ENCODE measurements at places on chromosomes 12 and 14.

DNA sequence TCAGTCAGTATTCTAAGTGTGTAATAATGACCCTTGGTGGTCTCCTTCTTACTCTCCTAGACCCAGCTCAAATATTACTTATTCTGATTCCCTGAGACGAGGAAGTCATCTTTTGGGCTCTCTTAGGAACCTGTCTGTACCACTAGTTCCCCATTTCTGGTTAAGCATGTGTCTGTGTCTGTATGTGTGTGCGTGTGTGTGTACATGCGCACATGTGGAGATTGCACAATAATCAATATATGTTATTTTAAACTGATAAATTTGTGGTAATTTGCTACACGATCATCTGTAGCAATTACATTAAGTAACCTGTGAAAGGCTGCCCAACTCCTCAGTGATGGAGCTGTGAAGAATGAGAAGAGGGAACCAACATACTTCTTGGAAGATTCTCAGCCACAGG, 132.2 kb downstream of the ASCL4 start:
- DNase-seq, result no peak

GRCh38 chr14:93090826-93091555, 24.7 kb downstream of the ITPK1 start:
- no peak for DNase-seq

- DNase-seq, result no peak
Measured at GRCh38 chr14:90299408-90299807, 32.3 kb downstream of the NRDE2 start.

DNA sequence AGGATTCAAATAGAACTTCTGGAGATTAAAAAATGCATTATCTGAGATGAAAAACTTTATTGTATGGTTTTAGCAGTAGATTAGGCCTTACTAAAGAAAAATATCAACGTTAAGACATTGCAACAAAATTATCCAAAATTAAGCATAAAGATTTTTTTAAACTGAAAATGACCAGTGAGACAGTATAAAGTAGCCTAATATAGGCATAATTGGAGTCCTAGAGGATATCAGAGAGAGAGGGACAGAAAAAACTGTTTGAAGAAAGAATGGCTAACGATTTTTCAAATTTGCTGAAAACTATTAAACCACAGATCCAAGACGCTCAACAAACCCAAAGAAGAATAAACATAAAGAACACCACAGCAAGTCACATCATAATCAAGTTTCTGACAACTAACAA, 149.5 kb upstream of the LMNTD1 start:
- no peak for DNase-seq

GRCh38 chr12:2552000-2552756, 242.6 kb upstream of the FKBP4 start:
- DNase-seq, result no peak

DNA sequence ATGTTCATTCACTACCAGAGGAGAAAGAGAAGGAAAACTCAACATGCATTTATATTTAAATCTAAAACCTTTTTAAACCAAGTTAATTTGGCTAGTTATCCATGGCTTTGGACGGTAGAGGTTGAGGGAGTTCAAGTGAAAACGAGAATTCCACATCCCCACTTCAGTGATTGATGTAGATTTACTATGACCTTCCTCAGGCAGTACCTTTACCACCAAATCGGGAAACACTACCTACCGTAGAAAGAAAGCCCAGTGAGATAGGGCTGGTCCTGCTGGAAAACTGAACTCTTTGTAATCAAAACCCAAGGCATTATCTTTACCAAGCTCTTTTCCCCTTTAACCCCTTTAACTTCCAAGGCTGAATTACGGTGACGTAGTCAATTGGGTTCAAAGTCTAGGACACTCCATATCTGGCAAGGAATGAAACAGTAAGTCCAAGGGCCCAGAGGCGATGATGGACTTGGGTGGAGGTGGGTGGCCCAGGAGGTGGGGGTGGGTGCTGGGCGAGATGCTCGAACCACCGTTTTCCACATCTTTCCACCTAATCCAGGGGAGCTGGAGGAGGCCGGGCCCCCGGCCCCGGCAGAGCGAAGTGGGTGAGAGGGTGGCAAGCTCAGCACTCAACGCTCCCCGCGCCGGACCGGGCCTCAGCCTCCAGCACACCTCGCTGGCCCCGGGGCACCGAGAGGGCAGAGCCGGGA, 618 bp downstream of the SEC23A start:
- DNase-seq, result no peak

DNA sequence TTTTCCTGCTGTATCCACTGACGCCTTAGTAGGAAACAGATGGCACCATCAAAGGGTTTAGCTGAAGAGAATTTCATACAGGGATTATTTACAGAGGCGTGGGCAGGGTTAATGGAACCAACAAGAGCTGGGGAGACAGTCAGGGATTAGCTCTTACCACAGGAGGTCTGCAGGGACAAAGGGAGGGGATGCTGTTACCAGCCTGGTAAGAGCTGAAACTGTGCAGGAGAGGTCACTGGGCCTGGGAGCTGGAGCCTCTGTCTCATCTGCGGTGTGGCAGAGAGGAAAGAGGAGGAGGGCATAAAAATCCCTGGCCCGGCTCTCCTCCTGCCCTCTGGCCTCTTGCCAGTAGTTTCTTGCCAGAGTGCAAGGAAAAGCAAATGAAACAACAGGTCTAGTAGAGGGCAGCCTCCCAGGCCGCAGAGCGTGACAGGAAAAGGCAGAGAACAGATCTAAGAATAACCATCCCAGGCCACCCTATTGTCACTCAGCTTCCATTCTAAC, 18.9 kb upstream of the POC1B start:
- no peak for DNase-seq

- DNase-seq, result peak; percentile 36
Measured at GRCh38 chr12:94649349-94650142, 811 bp downstream of the TMCC3 start.
